Activated T-helper 1 cell treated with anti-CD3 and anti-CD28 coated beads, Interleukin-2, amount 50 U/mL, for 16 hours (primary cell): ENCODE measurements at places on chromosomes 6 and 20.

DNA sequence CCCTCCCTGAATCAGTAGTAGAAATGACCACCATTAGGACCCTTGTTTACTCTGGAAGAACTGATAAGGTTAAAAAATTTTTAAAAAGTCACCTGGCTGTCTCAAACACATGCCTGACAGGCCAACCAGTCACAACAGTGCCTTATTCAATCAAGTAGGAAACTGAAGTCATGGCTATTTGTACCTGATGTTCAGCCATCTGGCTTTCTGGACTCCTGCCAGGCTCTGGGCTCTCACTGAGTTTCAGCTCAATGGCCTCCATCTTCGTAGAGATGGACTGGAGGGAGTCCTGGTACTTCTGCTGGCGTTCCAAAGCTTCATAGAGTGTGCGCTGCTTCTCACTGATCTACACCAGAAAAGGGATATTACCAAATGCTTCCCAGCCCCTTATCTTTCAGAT is 343.8 kb downstream of the SYNE1 start:
- no peak for DNase-seq

- no peak for DNase-seq
Measured at GRCh38 chr6:119856136-119856535, 506.6 kb upstream of the MAN1A1 start.

DNA sequence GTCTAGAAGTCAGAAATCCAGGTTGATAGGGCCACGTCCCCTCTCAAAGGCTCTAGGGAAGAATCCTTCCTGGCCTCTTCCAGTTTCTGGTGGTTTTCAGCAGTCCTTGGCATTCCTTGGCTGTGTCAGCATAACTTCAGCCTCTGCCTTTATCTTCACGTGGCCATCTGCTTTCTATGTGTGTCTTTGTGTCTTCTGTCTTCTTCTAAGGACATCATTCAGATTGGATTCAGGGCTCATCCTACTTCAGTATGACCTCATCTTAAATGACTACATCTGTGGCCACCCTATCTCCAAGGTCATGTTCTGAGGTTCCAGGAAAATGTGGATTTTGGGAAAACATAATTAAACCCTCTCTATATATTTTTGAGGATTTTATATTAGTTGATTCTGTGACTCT is 23.0 kb downstream of the C6orf89 start:
- DNase-seq: no peak

GRCh38 chr6:157227202-157228166 is 95.8 kb downstream of the TMEM242 start:
- DNase-seq: no peak

DNA sequence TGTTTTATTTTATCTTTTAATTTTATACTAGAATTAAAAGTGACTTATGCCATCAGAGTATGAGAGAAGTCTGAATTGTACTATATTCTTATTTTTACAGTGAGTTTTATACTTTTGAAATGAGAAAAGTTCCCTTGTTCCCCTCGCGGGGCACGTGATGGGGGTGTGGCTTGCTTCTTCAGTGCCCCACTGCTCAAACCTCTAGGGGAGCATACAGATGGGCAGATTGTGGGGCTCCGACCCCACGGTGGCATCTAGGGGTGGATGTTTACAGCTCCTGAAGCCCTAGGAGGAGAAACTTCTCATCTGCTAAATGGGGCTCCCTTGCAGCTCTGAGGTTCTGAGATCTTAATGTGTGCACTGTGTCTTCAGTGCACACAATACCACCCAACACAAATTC is 11.9 kb upstream of the MAS1L start:
- no peak for DNase-seq

- DNase-seq: no peak
Measured at GRCh38 chr6:7998103-7998725, 66.0 kb downstream of the BLOC1S5 start.

DNA sequence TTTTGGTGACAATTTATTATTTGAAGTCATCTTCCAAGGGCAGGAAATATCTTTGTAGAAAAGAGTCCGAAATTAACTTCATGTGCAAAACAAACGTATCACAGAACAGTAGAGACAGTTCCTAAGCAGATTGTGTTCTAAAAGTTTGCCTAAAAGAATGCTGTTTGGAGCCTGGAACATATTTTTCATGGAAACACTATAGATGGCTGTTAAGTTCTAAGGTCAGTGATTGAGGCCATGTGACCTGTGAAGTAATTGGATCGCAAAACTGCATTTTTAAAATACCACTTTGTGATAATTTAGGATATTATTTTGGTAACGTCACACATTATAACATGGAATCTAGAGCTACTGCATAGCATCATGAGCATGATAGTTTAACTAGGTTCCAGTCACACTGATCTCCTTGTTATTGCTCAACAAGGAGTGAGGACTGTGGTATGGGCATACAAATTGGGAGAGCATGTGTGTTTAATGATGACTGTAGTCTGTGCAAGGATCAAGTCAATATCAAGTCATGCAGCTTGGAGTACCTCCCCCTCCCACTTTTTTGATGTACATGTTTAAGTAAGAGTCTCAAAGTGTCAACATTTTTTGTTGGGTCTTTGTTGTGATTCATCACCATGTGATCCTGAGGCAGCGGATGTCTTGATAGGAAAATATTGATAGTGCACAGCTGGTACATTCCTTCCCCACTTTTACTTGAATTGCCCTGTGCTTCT is 609.3 kb upstream of the CITED2 start:
- no peak for DNase-seq

GRCh38 chr6:156698239-156699016 is 78.8 kb upstream of the ARID1B start:
- DNase-seq: no peak
